ENCODE measurements at places on chromosomes 3 and 15. TPM values are rescaled to one million over a fixed set of nuclear protein-coding genes. Genes with fewer than 3 reads are reported as not detected.

Gene EEF1AKMT4
- polyA plus RNA-seq, result 6.5 TPM

Gene DUOXA2
- 1.4 TPM for polyA plus RNA-seq

Gene CTXN2
- 0.13 TPM for polyA plus RNA-seq

Gene CCDC13
- polyA plus RNA-seq, result 0.85 TPM

Gene NR2E3
- 0.47 TPM for polyA plus RNA-seq

Gene MKRN2
- 18.6 TPM for polyA plus RNA-seq

Gene INKA1
- polyA plus RNA-seq, result not detected

Gene PEX5L
- polyA plus RNA-seq, result not detected

Gene CYP8B1
- polyA plus RNA-seq, result under 0.01 TPM

Gene POC1A
- polyA plus RNA-seq, result 15.8 TPM

Gene MOBP
- 0.60 TPM for polyA plus RNA-seq

Gene SAMD7
- polyA plus RNA-seq, result not detected

Gene SRGAP3
- polyA plus RNA-seq, result 1.2 TPM

Gene MESP1
- 4.2 TPM for polyA plus RNA-seq

Gene MME
- 0.60 TPM for polyA plus RNA-seq

Gene TAGLN3
- polyA plus RNA-seq, result not detected

Gene SH2D7
- polyA plus RNA-seq, result 2.5 TPM

Measured in sigmoid colon (tissue), 7 donors.